ENCODE measurements at places on chromosomes 7 and 10. TPM values are rescaled to one million over a fixed set of nuclear protein-coding genes. Genes with fewer than 3 reads are reported as not detected.
A peak's percentile ranks its signal among the peaks of the same experiment; 100 is the strongest.

GRCh38 chr10:580778-581177, 108.7 kb downstream of the DIP2C start:
- DNase-seq: peak; percentile 9

- no peak for DNase-seq
Measured at GRCh38 chr7:96695581-96695980, 14.1 kb downstream of the SEM1 start.

DNA sequence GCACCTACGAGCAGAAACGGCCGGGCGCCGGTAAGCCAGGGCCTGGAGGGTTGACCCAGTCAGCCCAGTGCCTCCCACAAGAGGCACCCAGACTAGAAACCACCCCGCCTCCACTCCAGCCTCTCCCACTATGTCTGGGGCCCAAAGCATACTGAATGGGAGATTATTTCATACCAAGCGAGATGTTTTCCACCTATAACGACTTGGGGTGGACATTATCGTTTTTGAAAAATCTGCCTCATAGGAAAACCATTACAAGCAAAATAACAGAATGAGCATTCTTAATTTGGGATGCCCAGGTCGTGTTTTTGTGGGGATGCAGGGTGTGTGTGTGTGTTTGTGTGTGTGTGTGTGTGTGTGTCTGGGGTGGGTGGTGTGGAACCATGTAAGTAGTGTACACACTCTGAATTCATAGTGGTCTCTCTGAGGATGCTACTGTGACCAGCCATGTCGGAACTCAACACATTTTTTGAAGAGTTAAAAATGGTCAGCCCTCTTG, 1.6 kb downstream of the HOXA6 start:
- DNase-seq: no peak

- no peak for DNase-seq
Measured at GRCh38 chr7:27172315-27172774, 1.8 kb downstream of the HOXA10 start.

DNA sequence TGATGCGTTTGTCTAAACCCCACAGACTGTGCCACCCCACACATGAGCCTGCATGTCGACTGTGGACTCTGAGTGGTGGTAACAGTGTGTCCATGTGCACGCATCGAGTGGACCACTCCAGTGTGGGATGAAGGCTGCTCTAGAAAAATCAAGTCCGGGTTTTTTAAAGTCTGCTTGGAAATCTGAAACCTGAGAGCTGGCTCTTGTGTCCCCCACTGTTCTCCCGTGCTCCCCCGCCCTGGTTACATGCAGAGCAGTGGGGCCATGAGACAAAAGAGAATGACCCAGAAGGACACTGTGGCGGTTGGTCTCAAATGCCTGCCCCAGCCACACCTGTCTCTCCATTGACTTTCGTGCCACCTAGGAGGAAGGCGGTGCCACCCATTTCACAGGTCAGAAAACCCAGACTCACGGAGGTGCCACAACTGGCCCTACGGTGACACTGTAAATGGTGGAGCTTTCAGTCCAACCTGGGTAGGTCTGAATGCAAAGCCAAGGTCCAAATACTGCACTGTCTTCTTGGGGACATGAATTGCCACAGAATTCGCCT, 27.3 kb upstream of the PWWP2B start:
- DNase-seq: no peak

DNA sequence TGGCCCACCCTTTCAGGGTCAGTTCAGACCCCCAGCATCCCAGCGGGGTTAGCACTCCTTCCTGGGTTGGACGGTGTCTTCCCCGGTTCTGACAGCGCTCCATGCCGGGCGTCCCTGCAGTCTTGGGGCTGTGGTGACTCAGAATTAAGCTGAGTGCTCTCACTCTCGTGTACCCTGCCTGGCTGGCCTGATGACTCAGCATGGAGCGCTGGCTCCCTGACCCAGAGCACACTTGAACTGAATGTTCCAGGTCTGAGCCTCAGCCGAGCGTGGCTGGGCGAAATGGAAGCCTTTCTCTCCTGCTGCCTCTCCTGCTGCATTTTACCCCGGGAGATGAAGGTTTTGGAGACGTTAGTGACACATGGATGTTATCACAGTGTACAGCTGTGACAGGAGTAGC, 7.1 kb downstream of the BAG3 start:
- DNase-seq: no peak

DNA sequence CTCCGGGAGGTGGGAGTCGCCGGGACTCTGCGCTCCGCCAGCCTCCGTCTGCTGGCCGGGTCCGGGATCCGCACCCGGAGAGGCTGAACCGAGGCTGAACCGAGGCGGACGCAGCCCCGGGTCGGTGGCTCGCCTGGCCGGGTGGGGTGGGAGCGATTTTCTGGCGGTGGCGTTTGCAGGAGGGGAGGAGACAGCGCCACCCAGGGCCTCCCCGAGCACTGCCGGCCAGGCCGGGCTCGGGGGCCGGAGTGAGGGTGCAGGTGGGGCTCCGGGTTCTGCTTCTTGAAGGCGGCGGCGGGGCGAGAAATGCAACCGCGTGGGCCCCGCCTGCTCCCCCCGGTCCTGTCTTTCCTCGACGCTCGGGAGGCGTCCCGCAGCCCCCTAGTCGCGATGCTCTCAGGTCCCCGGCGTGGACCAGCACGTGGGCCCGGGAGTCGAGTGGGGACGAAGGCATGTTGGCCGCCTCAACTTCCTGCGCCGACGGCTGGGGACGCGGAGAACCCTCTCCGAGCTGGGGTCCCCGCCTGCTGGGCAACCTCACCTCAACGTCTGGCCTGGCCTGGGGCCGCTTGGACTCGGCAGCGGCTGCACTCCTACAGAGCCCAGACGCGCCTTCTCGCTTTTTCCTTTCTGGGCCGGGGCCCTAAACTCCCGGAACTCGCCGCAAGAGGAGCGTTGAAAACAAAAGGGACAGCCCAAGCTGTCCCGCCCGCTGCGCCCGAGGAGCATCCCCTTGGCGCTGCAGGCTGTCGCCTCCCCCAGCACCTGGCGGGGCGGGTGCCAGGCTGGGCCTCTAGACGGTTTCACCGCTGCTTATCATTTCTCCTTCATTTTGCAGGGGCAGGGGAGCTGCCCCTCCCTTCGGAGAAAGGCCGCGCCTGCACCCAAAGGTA, 25.2 kb upstream of the VAX1 start:
- peak; percentile 34 for DNase-seq

DNA sequence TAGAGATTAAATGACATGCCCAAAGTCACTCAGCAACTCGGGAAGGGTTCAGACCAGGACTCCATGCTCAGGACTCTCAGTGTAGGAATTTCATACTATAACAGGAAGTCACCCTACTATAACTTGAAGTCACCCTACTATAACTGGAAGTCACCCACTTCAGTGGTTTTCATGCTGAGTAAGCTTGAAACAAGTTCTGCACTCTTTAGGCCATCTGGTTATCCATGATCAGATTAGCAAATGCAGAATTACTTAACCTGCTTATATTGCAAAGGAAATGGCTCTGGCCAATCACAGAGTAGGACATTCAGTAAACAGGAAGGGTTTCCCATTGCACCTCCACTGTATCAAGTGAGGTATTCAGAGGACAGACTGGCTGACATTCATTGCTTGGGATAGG, 1240.4 kb downstream of the GATA3 start:
- DNase-seq: no peak

The ZNF775 gene
- 10.5 TPM for total RNA-seq

The KEL gene
- 2.2 TPM for total RNA-seq
